ENCODE measurements at places on chromosomes 11 and 22.

- DNase-seq = no peak
Measured at GRCh38 chr22:41816871-41817270, 16.0 kb upstream of the SREBF2 start.

DNA sequence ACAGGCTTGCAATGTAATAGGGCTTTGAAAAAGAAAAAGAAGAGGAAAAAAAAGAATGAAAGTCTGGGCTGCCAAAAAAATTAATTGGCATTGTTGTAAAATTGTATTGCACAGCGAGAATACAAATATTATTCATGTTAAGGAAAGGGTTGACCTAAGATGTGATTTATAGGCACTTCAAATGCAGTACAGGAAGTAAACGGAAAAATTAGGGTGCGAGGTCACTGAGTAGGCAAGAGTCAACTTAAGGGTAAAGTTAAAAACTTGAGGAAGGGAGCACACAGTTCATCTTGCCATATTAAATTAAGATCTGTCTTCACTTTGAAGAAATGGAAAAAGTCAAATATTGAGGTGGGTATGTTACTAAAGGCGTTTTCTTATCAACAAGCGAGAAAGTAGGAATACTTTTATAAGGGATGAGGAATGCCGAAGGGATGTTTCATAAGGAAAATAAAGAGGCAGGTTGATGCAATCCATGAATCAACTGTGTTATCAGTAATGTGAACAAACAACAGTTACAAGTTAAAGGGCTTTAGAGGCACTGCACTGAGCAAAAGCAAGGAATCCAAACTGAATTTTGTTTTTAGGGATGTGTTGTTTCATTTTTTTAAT lies 123.0 kb downstream of the WT1 start:
- DNase-seq = no peak

DNA sequence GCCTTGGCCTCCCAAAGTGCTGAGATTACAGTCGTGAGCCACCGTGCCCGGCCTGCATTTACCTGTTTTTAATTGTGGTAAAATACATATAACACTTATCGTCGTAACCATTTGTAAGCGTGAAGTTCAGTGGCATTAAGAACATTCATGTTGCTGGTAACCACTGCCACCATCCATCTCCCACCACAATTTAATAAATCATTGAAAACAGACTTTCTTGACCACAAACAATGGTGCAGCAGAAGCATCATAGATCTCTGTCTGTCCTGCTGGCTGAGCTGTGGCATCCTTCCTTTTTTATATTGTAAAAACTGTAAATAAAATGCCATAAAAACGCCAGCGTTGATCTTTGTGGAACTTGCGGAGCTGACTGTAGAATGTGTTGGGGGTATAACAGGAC lies 24.3 kb downstream of the LRP5 start:
- no peak for DNase-seq

DNA sequence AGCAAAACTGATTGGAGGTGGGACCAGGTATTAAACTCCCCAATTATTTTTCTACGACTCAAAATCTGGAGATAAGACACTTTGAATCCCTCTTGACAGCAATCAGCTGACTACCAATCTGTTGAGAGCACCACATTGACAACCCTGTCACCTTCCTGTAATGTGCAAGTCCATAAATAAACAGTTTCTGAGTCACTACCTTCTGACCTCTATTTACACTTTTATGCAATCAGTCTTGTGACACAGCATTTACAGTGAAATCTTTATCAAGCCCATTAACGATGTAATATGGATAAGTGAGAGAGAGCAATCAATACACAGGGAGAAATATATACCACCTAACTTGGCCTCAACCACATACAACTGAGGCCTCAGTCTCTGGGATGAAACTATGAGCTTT lies 283.7 kb upstream of the ANO5 start:
- no peak for DNase-seq

- no peak for DNase-seq
Measured at GRCh38 chr11:8325591-8326304, 62.1 kb upstream of the LMO1 start.

DNA sequence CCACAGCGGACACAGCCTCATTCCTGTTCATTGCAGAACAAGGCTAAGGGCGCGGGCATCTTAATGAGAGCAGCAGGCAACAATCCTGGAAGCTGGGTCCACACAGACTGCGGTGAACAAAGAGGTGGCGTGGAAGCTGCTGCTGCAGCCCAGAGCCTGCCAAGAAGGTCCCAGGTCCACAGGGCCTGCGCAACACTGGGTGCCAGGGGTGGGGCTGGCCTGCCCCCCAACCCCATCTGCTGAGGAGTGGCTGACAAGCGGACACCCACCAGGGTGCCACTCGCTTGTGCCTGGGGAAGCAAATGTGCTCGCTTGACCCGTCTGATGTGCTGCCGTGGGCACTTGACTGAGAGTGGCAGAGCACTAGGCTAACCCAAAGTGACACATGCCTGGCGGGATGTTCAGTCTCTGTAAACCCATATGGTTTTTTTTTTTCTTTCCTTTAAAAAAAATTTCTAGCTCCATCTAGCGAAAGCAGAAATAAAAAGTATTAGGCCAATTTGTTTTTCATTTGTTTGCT lies 83.2 kb upstream of the PITPNB start:
- DNase-seq = no peak

- DNase-seq = no peak
Measured at GRCh38 chr22:23913306-23913660, 19.1 kb downstream of the MIF start.

DNA sequence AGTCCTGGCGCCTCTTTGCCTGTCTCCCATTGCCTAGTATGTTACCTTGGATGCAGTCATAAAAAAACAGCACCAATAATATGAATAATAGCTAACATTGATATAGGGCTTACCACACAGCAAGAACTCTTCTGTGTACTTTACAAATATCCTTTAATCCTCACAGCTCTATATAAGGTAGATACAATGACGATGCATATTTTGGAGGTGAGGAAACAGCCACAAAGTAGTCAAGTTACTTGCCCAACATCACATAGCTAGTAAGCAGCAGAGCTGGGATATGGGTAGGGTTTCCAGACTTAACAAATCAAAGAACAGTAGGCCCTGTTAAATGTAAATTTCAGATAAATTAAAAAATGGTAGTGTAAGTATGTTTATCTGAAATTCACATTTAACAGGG lies 128.8 kb downstream of the ST3GAL4 start:
- DNase-seq = no peak

DNA sequence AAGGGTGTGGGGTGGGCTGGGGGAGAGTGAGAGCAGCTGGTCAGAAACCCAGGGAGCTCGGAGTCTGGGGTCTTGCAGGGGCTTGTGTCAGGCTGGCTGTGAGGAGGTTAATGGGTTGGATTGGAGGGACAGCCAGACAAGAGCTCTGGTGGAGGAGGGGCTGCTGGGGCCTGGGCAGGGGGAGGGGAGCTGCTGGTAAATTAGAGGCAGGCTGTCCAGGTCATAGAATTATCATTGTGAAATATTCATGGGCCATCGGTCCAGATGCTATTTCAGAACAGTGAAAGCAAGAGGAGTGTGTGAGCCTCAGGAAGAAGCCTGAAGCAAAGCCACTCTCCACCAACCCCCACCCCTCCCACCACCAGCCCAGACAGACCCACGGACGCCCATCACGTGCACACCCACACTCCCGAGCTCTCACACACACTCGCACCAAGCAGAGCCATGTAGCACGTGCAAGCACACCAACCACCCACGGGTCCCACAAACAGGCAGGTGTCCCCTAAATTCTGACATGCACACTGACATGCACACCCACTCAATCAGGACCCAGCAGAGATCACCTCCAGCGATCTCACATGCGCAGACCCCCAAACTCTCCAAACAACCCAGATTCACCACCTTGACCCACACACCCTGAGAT lies 18.8 kb downstream of the RTN4RL2 start:
- no peak for DNase-seq

DNA sequence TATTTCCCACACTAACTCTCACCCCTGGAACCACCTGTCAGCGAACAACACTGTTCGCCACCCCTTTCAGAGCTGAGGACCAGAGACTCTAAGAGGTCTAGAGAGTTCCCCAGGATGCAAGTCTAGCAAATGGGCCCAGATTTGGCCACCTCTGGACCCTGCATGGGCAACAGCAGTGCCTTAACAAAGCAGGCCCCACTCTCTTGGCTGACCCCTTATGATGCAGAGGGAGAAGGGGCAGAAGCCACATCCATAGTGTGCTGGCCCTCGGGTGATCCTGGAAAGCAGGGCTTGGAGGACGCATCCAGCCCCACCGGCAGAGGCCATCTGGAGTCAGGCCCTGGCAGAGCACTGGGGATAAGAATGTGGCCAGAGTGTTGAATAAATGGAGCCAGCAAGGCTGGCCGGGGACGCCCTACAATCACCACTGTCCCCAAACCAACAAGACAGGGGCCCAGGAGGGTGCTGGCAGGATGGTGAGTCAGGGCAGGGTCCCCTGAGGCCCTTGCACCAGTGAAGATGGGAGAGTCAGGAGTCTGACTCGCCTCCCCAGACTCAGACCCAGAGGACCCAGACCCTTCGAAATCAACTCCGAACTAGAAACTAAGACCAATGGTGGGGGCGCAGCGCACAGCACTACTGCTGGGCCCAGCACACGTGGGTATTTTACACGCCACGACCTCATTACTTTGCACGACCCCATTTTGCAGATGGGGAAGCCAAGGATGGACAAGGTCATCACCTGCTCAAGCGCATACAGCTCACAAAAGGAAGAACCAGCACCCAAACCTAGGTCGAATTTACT lies 6.5 kb downstream of the CSNK1E start:
- DNase-seq = no peak
